Omental fat pad (tissue), 4 donors: ENCODE measurements at places on chromosomes 2 and 18. TPM values are rescaled to one million over a fixed set of nuclear protein-coding genes. Genes with fewer than 3 reads are reported as not detected.

Gene UGGT1
- 67.0 TPM for total RNA-seq

Gene ASB18
- total RNA-seq: not detected

Gene DCC
- total RNA-seq: not detected

Gene ESPNL
- total RNA-seq: 0.47 TPM

DNA sequence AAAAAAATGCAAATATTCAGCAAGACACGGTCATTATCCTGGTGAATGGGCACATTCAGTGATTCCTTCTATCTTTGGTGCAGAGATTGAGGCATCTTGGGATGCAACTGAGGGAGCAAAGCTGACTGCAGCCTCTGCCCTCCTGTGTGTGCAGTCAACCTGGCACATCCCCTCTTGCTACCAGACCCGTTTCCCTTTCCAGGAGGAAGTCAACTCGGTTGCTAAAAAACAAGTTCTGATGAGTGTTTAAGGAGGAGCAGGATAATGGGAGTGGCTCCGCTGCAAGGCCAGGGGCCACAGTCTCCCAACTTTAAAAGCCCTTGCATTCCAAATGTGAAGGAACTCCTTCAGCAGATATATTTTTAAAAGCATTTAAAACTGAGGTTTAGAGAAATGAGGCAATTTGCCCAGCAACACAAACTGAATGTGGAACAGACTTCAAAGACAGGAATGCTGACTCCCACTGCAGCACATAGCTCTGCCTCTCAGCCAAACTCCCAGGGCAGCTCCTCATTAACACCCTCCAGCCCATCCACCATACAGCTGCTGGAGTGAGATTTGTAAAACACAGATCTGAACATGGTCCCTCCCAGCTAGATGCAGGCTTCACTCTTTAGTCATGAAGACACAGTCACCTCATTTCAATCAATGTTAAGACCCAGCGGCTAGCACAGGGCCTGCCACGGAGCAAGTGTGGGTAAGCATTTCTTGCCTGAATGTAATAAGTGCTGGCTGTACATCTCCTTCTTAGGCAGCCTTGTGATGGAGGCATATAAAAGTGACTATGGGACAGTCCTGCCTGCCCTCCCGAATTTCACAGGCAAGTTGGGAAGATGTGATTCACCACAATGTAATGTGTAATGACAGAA is 54.3 kb downstream of the VSNL1 start:
- DNase-seq: no peak

DNA sequence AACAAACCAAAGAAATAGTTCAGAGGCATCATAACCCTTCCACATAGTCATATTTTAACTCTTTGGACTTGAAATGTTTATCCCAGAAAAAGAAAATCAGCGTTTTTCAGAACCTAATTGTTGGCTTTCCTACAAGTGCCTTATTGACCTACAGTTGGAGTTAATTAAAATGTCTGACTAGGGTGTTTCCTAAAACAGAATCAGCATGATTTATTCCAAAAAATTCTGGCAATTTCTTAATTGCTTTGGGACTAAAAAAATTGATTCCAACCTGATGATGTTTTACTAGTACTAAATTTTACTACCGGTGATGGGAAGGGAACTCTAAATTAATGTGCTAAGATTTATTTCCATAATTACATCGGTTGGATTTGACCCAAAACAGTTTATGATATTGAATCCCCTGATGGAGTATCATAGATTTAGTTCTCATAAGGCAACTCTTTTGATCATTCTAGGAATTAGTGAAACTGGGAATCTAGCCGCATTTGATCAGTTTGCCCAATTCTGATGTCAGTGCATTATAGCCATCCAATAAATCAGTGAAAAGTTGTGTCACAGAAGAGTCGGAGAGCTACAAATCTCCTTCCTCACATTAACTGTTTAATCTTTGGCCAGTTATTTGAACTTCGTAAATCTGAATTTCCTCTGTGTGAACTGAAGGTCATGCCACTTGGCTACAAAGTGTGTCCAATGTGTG is 134.3 kb upstream of the DSEL start:
- DNase-seq: no peak

DNA sequence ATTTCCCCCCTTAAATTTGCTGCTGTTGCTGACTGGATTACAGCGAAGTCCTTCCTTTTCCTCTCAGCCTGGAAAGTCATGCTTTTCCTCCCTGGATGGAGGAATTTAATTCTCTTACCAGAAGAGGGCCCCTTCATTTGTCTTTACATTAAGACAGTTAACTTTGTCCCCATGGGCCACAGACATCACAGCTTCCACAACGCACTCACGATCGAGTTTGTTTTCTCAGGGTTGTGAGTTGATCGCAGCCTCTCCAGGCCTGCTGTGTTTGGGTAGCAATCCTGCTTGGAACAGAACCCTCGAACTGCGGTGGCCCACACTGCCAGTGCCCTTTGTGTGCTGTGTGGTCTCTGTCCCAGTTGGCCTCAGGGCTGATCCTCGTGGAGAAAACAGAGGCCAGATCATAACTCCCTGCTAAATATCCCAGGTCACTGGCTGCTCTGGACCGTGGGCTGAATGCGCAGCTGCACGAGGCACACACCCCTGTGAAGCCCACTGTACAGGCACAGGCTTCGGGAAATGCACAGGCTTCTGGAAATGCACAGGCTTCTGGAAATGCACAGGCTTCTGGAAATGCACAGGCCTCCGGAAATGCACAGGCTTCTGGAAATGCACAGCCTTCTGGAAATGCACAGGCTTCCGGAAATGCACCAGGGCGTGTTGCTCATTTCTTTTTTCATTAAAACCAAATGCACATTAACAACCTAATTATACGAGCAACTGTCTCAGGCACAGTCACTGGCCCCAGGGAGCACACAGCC is 2.2 kb upstream of the PDIA6 start:
- no peak for DNase-seq

DNA sequence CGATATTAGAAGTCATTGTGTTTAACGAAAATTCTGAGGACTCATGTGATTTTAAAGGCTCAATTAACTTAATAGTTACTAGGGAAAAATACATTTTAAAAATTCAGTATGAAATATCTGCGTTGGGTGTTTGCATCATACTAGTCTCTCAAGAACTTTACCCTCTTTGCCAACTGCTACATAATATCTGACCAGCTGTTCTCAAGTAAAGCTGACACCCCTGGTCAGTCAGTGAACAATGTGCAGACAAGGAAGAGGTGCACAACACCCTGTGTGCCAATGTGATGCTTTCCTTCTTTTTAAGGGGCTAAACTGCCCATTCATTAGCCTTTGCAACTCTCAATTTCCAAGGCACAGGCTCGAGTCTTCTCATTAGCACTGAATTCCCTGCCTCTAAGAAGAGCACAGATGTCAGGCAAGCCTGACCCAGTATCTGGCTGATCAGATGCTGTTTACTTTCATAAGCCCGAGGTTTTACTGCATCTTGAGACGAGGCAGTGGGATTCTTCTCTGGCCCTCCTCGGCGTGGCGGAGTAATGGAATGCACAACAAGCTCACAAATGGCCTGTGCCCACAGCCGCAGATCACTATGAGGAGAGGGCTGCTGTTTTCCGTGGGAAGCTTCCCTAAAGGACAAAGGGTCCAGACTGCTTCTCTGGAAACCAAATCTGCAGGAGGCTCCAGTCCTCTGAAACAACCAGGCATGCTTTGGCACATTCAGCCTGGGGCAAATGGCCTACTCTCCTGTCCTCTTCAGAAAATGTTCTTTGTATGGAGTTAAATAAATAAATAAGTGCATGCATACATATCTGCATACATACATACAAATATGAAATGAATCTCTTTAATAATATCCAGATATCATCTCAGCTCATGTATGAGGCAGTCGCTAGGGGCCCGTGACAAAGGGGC is 240.3 kb downstream of the ZNF521 start:
- no peak for DNase-seq

DNA sequence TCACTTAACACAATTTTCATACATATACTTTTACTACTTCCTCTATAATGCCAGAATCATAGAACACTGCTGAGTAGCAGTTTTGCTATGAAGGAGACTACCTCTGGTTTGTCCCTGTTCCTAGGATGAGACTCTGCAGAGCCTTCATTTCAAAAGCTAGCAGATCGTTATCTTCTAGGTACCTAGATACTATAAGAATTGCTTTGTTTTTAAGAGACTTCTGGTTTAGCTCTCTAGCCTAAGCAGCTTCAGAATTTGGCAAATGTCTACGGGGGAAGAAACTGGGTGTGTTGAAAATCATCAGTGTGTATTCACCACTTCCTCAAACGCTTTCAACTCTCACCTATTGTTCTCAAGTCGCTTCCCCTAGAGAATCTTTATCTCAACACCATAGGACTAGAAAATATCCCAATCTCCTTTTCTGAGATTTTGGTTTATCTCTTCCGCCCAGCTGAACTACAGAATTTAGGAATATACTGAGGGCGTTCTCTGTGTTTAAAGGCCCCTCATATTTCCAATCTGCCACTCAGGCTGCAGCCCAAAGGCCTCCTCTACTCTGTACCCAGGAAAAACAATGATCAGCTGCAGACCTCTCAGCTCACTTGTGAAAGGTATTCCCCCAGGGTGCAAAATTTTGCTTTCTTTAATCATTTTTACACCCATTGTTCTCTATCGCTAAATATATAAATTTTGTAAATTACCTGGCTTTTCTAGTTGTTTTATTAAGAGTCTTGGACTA is 28.7 kb downstream of the SMAD2 start:
- DNase-seq: no peak

- DNase-seq: no peak
Observed at GRCh38 chr2:75077909-75078308, 119.5 kb downstream of the POLE4 start.

GRCh38 chr2:74530239-74531187 is 780 bp downstream of the HTRA2 start:
- peak; percentile 30 for DNase-seq

GRCh38 chr2:191166756-191167445 is 16.1 kb upstream of the STAT4 start:
- DNase-seq: no peak

DNA sequence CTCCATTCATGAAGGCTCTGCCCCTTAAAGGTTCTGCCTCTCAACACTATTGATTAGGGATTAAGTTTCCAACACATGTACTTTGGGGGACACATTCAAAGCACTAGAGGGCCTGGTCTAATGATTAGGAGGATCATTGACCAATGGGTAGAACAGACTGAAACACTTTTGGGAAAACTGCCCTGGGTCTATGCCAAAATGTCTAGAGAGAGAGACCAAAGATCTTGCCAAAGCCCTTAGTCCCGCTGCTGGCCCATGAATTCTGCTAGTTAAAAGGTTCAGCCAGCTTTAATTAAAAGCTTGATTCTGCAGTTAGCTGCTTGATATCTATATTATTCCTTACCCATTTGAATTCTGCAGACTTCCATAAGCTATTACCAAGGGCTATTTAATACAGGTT is 613.2 kb downstream of the SLC4A3 start:
- DNase-seq: no peak

DNA sequence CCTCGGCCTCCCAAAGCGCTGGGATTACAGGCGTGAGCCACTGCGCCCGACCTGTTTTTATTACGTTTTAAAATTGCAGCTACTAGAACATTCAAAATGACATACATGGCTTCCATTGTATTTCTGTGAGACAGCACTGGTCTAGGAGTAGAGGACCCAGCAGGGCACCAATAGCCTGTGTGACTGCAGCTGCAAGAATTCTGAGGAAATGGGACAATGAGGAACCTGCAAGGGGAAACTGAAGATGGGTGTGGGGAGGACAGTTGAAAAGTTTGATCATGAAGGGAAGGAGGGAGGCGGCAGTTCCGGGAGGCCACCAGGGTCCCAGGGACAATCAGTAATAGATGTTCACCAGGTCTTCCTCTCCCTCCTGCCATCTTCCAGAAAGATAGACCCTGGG is 13.9 kb upstream of the DNPEP start:
- DNase-seq: no peak
